Activated naive CD4-positive, alpha-beta T cell treated with anti-CD3 and anti-CD28 coated beads, Interleukin-2, amount 10 ng/mL, durations not matched to agents 7 days and 5 days (primary cell): ENCODE measurements at places on chromosomes 13 and 19.
A peak's percentile ranks its signal among the peaks of the same experiment; 100 is the strongest.

DNA sequence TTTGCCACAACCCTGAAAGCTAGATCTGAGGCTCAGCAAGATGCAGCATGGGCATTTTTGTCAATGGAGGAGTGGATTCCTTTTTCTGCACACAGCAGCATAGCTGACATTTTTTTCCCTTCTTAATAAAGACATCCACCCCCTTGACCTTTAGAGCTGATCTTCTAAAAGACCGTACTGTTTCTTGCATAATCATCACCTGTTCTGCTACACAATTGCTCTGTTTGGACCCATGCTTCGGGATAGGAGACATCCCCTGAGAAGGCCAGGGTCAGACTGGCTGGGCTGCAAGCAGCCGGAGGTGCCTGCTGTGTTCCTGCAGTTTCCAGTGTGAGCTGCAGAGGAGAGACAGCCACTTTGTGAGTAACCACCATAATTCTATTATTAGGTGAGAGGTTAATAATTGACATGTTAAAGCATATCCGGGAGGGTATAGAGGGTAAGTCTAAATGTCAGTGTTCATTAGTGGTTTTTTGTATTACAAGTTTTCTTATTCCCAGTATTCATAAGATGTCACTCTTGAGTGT is 108.5 kb upstream of the C1QTNF9B start:
- no peak for DNase-seq

DNA sequence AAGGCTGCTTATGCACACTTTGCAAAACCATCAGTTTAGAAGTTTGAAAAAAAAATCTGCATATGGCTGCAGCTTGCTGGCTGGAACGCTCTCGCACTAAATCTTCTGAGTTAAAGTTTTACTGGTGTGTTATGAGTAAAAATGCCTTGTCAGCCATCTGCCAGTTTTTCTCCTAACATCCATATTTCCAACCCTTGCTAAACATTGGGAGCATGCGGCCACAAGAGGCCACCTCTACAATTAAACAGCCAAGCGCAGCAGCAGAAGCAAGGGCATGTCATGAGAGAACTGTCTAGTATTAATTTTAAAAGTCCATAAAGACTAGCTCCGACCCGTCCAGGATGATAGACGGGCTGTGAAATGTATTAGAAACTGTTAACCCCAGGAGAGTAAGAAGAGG is 248.3 kb downstream of the TSHZ3 start:
- DNase-seq = no peak

DNA sequence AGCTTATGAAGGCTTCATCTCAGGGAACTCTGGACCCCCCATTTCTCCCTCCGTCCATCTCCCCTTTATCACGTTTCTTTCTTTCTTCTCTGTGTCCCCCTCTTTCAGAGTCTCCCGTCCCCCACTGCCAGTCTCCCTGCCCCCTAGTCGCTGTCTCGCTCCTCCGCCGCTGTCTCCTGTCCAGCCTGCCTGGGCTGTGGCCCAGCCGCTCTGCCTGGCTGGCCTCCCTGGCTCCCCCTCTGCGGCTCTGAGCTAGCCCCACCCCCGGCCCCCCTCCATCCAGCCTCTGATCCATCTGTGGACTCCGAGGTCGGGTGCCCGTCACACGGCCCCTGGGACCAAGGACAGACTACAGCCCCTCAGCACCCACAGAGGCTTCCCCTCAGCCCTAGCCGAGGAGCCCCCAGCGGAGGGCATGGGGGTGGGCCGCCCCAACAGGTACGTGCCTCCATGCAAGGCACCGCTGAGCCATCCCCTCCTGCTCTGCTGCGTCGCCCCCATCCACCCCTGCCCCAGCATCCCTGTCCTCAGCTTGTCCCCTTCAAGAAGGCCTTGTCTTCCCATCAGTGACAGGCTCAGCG is 1.1 kb upstream of the KCNJ14 start:
- DNase-seq = no peak

DNA sequence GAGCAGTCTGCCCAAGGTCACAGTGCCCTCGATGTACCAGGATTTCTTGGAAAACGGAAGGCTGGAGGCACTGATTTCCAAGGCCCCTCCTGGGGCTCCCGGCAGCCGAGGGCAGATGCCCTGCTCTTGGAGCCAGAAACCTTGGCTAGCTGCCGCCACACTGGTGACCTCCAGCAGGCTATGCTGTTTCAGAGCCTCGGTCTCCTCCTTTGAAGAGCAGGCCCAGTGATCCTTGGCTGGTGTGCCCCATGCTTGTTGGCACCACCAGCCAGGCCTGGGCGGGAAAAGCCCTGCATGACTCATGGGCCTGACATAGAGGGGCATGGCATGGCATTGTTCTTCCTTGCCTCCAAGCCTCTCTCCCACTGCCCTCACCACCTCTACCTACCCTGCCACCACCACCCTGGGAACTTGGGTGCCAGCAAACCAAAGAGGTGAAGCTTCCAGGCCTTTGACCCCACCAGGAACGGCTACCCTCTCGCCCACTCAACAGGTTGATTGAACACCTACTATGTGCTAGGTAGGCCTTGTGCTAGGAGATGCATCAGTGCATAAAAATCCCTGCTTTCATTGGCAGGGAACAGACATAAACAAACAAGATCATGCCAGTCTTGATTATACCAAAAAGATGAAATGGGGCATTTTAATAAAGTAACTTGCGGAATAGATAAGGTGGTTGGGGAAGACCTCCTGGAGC is 1.6 kb upstream of the CLEC11A start:
- DNase-seq = no peak

DNA sequence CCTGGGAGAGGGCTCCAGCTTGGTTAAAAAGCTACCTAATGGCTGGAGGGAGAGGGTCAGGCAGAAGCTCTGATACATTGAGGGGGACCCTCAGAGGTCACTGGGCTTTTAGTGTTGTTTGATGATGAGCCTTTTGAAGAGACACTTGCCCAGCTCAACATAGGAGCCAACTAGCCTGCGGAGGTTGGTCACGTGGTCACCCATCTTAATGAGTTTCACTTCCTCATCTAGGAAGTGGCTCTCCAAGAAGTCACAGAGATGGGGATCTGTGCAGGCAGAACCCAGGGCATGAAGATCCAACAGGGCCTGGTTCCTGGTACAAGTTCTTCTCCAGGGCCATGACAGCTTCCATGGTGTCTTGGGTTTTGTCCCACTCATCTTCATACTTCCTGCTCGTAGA is 33.4 kb downstream of the IPO5 start:
- no peak for DNase-seq

- DNase-seq = no peak
Measured at GRCh38 chr19:39539165-39539517, 820 bp downstream of the EID2 start.

- peak; percentile 47 for DNase-seq
Measured at GRCh38 chr19:31054430-31054829, 294.8 kb downstream of the TSHZ3 start.

GRCh38 chr19:32361574-32362317 is 16.3 kb downstream of the ZNF507 start:
- DNase-seq = no peak

- DNase-seq = no peak
Measured at GRCh38 chr13:109737606-109738005, 48.8 kb downstream of the IRS2 start.

GRCh38 chr19:55305491-55305890 is 19.6 kb downstream of the TMEM150B start:
- peak; percentile 71 for DNase-seq

DNA sequence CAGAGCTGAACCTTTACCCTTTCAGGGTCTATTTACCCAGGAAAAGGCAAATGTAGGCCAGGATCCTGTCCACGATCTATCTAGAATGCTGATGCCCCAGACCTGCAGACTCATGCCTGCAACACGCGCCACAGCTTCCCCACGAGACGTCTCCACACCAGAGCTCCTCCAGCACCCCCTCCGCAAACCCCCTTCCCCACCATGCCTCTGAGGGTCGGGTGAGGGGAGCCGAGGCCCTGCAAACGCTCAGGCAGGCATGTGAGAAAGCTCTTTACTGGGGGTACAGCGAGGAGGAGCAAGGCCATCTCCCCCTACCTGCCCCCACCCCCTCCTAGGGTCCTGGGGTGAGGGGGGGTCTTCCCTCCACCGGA is 8.9 kb downstream of the DYRK1B start:
- DNase-seq = no peak

DNA sequence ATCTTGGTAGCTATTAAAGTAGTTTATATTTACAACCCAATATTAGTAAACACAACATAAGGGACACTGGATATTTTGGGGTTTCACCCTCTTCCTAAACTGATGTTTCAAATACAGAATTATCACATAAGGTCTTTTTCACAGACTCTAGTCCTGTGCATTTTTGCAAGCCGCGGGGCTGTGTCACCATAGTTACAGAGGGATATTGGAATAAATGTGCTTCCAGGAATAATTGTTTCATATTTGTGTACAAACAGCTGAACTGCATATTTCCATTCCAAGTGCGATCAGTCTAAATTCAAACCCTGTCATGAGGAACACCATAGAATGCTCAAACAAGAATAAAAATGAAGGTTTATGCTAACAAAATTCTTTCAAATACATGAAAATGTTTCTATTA is 762.5 kb upstream of the ARGLU1 start:
- no peak for DNase-seq

- no peak for DNase-seq
Measured at GRCh38 chr13:91302111-91302510, 45.4 kb upstream of the MIR17HG start.

GRCh38 chr19:5225486-5226345 is 114.9 kb downstream of the PTPRS start:
- peak; percentile 26 for DNase-seq

GRCh38 chr13:27128825-27129627 is 42.6 kb downstream of the USP12 start:
- no peak for DNase-seq

GRCh38 chr13:29254626-29255370 is 340.7 kb downstream of the SLC7A1 start:
- no peak for DNase-seq

GRCh38 chr13:86445672-86446071 is 646.5 kb upstream of the SLITRK6 start:
- DNase-seq = no peak

GRCh38 chr13:98772794-98773452 is 20.5 kb upstream of the SLC15A1 start:
- DNase-seq = no peak

GRCh38 chr13:113930671-113931637 is 42.9 kb downstream of the C13orf46 start:
- DNase-seq = peak; percentile 25

DNA sequence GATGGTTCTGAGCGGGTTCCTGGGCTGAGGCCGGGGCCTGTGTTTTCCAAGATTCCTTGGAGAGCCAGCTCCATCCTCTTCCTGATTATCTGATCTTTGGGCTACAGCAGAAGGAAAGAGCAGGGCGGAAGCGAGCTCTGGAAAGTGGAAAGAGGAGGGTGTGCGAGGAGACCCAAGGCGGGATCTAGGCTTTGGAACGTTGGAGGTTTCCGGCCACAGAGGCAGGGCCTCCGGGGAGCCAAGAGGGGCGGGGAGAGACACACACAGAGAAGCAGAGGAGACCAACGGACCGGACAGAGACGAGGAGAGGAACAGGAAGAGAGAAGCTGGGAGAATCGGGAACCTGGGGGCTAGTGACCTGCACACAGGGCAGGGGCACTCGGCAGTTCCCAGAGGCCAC is at the start of gene CLEC11A:
CLEC11A (plus strand) TSS at position 296 of the 400 bp plus-strand sequence. CDS start 162 bp downstream, outside the sequence.
- DNase-seq = no peak

DNA sequence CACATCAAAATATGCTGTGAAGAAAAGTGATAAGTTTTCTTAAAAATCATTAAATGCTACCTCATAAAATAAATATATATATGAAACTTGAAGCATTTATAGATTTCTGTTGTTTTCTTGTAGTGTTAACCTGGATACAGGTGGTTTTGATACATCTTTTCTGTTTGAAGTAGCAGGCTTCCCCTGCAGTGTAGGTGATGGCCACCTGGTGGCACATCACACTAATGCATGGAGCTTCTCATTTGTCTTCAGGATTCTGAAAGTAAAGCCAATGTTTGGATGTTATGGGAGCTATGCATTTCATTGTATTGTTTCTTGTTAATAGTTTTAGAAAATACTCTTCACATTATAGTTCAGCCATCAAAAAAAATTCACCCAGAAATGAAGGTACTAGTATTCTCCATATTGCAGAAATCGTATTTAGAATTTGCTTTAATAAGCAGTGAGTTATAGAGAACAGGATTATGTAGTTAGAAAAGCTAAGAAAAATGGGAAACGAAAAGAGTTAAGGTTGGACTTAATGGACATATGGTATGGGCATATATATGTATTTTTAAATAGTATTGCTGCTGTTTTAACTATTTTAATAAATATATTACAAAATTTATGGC is 18.7 kb downstream of the GPR180 start:
- DNase-seq = peak; percentile 54

GRCh38 chr13:30774214-30774730 is 38.9 kb downstream of the ALOX5AP start:
- DNase-seq = no peak

DNA sequence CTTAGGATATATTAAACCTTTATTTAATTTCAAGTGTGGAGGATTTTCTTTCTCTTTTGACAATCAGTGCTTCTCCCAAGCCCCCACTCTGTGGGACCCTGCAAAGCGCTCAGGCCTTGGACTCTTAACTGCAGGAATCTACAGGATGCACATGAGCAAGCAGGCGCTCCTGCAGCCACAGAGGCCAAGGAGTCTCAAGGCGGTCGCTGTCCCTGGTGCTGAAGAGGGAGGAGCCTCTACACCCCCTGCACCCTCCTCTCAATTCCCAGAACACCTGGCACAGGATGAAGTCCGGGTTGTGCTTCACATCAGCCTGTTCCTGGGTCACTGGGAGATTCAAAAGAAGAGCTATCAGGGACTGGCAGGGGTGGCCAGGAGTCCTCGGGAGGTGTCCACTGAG is 13.5 kb downstream of the OR10H4 start:
- DNase-seq = peak; percentile 30

- no peak for DNase-seq
Measured at GRCh38 chr19:38274739-38275138, 10.4 kb downstream of the SPINT2 start.

GRCh38 chr19:43546581-43546980 is 13.6 kb downstream of the ZNF575 start:
- no peak for DNase-seq

- peak; percentile 17 for DNase-seq
Measured at GRCh38 chr13:113651511-113652403, 6.2 kb downstream of the ATP4B start.

DNA sequence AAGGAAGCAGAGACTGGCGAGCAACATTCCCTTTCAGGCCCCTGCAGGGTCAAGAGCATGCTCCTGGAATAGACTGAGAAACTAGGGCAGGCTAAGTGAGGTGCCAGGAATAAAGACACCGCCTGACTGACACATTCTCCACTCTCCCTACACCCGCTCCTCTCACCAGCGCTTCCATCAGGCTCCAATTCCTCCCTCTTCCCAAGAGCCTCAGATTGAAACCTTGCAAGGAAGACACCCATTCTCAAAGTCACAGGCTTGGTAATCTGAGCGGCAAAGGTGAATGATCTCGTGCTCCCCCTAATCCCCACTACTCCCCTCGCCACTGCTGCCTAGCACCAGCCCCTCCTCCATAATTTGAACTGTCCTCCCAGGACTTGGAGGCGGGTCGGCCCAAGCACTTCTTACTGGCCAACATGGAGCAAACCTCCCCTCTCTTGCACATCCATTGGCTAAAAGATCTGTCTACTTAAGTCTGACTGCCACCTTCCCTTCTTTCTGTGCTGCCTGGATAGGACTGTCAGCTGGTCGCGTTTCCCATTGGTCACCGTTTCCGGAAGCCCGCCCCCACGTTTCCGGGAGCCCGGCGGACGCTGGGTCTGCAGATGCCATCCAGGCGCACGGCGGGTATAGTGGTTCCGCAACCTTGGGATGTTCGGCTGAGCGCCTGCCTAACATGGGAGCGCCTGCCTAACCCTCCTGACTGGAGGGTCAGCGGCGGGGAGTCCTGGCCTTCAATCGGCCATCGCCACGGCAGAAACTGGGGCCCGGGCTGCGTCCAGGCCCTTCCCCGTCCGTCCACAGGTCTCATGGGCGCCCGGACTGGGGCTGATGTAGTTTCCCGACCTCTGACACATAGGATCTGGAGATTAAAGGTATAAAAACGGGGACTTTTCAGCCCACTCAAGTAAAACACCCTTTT is 33.6 kb downstream of the ZNF383 start:
- peak; percentile 74 for DNase-seq
